ENCODE measurements at places on chromosomes 3 and 15.

- DNase-seq, result no peak
Observed at GRCh38 chr3:99473321-99473751, 165.1 kb upstream of the COL8A1 start.

- peak; percentile 54 for DNase-seq
Observed at GRCh38 chr3:7876741-7877297, 624.8 kb upstream of the LMCD1 start.

- DNase-seq, result no peak
Observed at GRCh38 chr3:75781079-75781745, 4.1 kb downstream of the ZNF717 start.

DNA sequence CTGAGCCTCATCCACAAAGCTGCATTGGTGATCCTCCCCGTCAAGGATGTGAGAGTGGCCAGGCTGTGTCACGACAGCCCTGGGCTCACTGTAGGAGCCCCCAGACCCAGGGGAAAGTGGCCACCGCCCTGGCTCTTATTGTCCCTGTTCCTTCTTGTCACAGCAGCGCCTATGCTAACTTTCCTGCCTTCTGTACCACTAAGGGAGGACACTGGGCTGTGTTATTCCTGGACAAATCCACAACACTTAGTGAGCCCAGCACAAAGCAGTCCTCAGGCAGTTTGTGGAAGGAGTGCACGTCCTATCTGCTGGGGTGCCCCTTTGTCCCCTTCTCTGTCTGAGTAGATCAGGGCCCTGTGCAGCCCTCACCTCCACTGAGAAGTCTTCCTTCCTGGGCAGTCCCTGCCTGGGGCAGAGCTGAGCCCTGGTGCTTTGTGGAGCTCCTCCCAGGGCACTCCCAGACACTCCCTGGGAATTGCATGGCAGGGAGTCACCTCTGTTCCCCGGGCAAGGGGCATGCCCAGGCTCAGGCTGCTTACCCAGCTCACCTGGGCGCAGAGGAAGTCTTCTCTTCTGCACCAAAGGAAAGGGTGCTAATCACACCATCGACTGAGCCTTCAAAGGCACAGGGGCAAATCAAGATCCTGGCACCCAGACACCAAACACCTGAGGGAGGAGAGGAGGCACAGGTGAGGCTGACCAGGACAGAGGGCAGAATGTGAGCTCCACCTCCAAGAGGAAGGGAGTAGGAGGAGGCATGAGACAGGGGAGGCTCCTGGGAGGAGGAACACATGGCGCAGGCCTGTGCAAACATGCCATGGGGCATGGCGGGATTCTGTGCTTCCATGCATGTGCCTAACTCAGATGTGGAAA is 138.7 kb downstream of the KLF13 start:
- DNase-seq, result no peak

GRCh38 chr3:21893242-21893641 is 142.2 kb upstream of the ZNF385D start:
- DNase-seq, result no peak

DNA sequence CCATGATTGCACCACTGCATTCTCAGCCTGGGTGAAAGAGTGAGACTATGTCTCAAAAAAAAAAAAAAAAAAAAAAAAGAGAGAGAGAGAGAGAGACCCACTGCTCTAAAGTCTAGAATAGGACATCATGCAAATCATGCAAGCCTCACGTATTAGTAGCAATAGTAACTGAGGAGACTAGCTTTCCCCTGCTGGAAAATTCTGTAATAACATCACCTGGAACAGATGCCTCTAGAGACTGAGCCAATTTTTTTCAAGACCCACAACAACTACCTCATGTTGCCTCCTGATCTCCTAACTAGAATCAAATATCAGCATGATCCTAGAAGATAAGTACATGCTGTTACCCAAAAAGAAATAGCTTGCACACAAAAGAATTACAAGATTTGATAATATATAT is 461.9 kb downstream of the AGBL1 start:
- no peak for DNase-seq

- DNase-seq, result no peak
Observed at GRCh38 chr15:73882761-73883419, 9.5 kb downstream of the TBC1D21 start.

GRCh38 chr3:3686907-3687648 is 112.2 kb upstream of the LRRN1 start:
- DNase-seq, result no peak

DNA sequence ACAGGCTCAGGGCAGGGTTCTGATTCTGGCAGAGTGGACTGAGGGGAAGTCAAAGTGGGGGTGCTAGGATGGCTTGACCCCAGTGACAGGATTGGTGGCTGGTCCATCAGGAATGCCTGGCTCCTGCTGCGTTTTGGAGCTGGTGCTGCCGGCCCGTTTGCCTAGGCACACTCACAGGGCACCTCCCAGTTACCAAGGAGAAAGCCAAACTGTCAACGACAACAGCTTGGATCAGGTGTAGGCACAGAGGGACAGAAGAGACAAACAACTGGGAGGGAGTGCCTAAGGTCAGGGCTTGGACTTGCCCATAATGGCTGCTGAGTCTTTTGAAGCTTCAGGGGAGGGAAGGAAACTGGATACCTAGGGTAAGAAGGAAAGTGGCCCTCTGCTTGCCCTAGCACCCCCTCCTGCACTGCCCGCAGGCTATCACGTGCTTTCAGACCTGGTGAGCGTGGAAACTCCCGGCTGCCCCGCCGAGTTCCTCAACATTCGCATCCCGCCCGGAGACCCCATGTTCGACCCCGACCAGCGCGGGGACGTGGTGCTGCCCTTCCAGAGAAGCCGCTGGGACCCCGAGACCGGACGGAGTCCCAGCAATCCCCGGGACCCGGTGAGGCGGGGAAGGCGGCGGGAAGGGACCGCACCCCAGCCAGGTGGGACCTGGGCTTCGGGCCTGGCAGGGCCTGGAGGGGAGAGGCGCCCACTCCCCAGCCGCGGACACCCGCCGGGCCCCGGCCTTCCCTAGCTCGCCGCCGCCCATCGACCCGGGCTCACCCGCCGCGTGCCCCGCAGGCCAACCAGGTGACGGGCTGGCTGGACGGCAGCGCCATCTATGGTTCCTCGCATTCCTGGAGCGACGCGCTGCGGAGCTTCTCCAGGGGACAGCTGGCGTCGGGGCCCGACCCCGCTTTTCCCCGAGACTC is 5.1 kb downstream of the DUOX1 start:
- no peak for DNase-seq

DNA sequence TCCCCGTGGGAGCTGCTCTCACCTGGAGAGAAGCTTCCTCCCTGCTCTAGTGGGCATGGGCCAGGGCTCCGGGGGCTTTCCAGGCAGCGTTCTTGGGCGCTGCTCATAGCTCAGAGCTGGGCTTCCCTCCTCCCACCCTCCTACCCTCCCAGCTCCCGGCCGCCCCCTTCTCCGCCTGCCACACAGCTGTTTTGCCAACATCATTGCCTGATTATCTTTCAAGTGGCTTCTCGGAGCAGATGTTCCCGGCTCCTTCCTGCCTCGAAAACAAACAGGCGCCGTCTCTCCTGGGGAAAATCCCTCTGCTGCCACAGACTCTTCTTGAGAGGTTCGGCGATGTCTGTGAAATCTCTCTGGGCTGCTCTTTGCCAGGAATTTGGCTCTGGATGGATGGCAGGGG is 195.6 kb downstream of the RPLP1 start:
- no peak for DNase-seq
